ENCODE measurements at places on chromosomes 6 and 20. TPM values are rescaled to one million over a fixed set of nuclear protein-coding genes. Genes with fewer than 3 reads are reported as not detected.

Gene NKX2-2
- total RNA-seq = not detected

Gene EPPIN
- not detected for total RNA-seq

Gene FAM50B
- 11.2 TPM for total RNA-seq

Gene IMPG1
- total RNA-seq = not detected

Gene ADGB
- not detected for total RNA-seq

Gene BEND6
- not detected for total RNA-seq

Measured in activated naive CD8-positive, alpha-beta T cell treated with anti-CD3 and anti-CD28 coated beads, Interleukin-2, amount 10 ng/mL, durations not matched to agents 7 days and 5 days (primary cell).